T47D (cell line): ENCODE measurements at places on chromosomes 3 and 15.

- no peak for DNase-seq
Observed at GRCh38 chr3:10533737-10534023, 28.3 kb upstream of the ATP2B2 start.

DNA sequence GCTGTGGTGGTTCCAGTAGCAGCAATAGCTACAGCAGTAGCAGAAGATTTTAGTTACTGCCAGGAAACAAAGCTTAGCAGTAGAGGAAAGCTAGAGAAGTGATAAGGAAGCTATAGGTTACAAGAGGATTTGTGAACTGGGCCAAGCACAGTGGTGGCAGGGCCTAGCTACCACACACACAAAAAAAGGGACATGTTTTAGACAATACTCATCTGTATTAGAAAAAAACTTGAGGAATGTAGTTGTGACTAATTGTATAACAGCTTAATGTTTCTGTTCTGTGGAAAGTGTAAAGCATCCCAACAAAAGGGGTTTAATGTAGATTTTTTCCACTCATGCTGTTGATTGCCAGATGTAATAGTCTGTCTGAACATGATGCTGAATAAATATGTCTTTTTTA, 29.9 kb upstream of the PFN2 start:
- DNase-seq: no peak

- DNase-seq: no peak
Observed at GRCh38 chr3:127224118-127224517, 31.2 kb downstream of the PRR23E start.

DNA sequence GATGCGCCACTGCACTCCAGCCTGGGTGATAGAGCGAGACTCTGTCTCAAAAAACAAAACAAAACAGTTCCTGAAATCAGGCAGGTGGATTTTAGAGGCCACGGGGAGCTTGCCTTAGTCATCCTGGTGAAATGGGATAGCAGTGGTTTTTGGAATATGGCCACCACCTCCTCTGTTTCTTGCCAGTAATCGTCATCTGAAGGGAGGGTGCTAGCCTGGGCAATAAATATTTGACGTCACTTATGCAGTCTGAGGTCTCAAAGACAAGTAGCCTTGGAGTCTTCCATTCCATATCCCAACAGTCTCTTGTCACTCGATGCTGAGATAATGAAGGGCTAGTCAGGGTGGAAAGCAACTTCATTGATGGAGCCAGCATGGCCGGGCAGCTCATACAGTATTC, 55.2 kb downstream of the KCNAB1 start:
- DNase-seq: no peak

DNA sequence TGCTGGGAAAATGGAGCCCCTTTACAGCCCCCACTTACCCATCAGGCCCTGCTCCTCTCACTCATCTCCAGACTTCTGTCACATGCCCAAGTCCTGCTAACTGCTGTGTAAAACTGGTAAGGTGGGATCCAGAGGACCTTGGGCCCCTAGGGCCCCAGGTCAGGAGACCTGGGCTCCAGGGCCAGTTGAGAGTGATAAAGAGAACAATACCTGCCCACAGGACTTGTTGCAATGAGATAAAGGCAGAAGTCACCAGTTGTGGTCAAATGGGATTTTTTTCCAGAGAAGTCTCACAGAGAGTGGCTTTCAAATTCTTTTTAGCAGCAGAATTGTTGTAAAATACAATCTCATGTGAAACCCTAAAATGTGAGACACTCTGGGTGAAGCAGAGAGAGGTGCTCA, 753 bp downstream of the FURIN start:
- no peak for DNase-seq

- DNase-seq: no peak
Observed at GRCh38 chr3:66431494-66431893, 69.3 kb downstream of the LRIG1 start.

GRCh38 chr3:42680271-42680670, 5.1 kb upstream of the KLHL40 start:
- DNase-seq: no peak

DNA sequence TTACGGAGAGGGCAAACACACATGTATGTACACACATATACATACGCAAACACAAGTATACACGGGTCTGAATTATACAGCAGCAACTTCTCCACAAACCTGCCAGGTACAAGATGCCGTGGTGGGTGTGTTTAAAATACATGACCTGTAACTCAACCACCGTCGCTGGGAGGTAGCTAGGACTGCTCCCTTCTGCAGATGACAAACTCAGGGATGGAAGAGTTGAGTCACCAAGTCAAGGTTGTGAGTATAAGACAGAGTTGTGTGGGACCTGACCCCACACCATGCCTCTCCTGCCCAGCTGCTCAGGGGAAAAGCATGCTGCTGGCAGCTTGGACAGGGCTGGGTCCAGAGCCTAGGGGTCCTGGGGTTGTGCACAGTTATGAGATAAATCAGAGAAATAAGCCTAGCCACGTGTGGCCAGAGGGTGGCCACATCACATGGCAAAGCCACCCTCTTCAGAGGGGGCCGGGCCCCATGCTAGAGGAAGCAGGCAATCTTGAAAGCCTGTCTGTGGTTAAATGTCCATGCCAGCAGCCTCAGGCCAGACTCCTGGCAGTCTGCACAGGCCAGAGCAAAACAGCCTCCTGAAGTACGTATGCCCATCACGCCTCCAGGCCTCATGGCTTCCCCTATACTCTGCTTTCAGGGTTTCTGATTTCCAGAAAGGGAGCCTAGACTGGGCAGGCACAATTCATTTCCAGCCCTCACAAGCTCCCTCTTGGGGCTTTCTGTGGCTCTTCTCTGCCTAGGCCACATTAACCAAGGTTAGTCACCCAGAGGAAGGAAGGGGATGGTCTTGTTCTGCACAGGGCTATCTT, 107.7 kb upstream of the RPL32 start:
- DNase-seq: no peak

- no peak for DNase-seq
Observed at GRCh38 chr15:91412138-91412928, 312.3 kb downstream of the SV2B start.

DNA sequence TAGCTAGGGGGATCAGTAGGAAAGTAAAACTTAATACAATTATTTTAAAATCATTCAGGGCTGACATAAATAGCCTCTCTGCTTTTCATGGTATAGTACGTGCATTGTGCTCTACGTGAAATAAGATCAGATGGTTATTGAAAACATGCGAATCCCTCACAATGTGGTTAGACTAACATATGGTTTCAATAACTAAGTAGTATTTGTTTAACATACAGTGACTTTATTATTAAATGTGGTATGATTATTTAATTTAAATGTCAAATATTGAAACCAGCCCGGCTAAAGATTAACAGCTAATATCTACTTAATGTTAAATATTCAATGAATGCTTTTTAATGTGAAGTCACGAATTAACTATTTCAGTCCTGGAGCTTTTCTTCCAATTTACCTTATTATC, 473.9 kb upstream of the THBS1 start:
- no peak for DNase-seq
